Stimulated activated naive CD4-positive, alpha-beta T cell treated with Interleukin-2 at 50 U/mL for 16 hours (primary cell): ENCODE measurements at places on chromosomes 6 and 20.
A peak's percentile ranks its signal among the peaks of the same experiment; 100 is the strongest.

- no peak for DNase-seq
These were observed 61.3 kb downstream of the PRDM1 start for GRCh38 chr6:106147476-106147875.

DNA sequence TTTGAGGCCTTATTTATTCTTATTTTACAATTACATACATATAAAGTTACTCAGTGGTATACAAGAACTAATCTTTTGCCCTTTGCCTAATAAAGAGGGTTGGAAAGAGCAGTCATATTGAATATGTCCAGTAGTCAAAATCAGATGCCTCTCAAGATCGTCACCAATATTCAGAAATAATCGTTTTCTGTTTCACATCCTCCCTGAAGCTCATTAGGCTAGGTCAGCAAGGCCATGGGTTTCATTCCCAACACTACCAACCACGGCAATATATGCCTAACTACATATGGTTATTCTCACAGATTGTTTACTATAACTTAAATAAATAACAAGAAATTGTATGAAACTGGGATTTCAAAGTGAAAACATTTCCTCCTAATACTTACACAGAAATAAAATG, 167.2 kb upstream of the MANEA start:
- no peak for DNase-seq

GRCh38 chr20:50331469-50332363, 141.1 kb downstream of the CEBPB start:
- DNase-seq = no peak

GRCh38 chr20:33345342-33345741, 56.0 kb downstream of the CDK5RAP1 start:
- DNase-seq = no peak

- DNase-seq = no peak
These were observed 646.3 kb downstream of the UTRN start for GRCh38 chr6:144931172-144932035.

DNA sequence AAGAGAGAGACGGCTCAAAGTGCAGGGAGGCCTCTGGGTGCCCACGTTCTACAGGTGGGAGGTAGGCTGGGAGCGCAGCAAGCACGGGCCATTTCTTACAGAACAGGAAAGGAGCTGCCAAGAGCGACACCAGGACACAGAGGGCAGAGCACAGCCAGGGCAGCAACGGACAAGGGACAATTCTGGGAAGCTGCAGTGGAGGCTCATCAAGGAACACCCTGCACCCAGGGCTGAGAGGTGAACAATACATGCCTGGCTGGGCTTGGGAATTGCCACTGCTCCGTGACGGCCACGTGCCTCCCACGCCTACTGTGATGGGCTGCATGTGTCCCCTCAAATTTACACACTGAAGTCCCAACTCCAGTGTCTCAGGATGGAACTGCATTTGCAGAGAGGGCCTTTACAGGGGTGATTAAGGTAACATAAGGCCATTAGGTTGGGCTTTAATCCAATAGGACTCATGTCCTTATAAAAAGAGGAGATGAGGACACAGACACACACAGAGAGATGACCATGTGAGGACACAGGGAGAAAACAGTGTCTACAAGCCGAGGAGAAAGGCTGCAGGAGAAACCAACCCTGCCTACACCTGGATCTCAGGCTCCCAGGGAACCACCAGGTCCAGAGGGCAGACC, 13.6 kb downstream of the SERPINB6 start:
- no peak for DNase-seq

DNA sequence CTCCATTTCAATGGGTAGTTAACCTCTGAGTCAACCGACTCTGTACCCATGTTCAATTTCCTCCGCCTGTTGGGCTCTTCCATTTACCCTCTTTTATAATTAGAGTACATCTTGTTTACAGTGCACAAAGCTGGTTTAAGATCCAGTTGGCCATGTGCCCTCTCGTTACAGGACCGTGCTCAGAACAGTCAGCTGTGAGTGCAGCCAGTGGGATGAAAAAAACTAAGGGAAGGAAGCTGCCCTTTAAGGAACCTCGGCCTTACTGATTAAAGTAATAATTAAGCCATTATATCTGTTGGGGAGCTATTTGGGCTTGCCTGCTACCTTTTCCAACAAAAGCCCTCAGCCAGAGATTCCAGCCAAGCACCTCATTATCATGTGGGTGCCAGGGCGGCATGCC, 68.8 kb downstream of the TMEM170B start:
- no peak for DNase-seq

GRCh38 chr6:43788301-43788700, 18.3 kb downstream of the VEGFA start:
- no peak for DNase-seq

DNA sequence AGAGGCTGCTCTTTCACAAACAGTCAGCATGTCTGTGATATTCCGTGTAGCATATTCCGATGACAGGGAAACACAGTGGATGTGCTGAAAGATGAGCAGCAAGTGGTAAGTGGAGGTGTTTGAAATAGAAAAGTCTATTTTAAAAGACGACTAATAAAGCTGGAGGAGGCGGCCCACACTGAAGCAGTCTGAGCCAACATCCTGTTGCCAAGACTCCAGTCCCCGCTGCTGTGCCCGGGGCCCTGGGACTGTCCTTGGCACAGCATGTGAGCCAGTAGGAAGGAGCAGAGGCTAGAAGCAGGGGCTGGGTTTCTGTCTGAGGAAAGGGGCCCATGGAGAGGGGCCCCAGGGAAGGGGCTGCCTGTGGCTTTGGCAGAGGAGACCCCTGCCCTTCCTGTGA, 351.5 kb upstream of the CHD6 start:
- DNase-seq = no peak

GRCh38 chr6:82624251-82624650, 260.6 kb downstream of the TPBG start:
- no peak for DNase-seq

DNA sequence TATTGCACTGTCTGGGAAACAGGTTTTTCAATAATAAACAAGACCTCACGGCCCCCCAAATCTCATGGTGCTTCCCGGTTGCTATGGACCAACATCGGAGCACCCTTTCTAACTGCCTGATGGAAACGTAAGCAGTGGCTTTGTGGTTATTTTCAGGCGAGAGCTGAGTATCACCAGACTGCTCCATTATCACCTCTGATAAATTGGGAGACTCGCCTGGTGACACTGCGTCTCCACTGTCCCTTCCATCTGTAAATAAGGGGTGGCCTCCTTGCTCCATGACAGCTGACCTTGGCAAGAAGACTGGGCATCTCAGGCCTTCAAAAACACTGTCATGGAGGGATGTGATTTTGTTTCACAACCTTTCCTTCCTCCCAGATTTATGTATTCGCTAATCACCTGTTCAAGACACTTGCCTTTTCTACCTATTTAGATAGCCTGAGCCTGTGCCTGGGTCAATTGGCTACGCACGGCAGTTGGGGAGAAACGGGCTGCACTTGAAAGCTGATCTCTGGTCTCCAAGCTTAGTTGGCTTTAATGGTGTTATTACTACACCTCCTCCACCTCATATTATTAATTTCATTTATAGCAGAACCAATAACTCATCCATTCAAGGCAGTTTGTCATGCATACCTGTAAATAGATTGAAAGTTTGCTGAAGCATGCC, 17.7 kb upstream of the CDH4 start:
- no peak for DNase-seq

DNA sequence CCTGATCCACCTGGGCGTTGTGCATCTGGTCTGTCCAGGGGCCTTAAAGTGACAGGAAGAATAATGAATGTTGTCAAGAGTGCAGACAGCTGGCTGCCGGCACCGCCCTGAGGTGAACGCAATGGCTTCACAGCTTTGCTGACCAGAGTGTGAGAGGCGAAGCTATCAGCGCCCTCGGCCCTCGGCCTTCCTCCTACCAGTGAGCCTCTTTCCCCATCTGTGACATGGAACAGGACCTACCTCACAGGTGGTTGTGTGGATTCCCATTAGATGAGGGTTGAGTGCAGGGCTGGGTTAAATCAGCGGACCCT, 54.8 kb downstream of the CTCFL start:
- DNase-seq = no peak

GRCh38 chr6:11514672-11515071, 22.9 kb upstream of the TMEM170B start:
- no peak for DNase-seq

DNA sequence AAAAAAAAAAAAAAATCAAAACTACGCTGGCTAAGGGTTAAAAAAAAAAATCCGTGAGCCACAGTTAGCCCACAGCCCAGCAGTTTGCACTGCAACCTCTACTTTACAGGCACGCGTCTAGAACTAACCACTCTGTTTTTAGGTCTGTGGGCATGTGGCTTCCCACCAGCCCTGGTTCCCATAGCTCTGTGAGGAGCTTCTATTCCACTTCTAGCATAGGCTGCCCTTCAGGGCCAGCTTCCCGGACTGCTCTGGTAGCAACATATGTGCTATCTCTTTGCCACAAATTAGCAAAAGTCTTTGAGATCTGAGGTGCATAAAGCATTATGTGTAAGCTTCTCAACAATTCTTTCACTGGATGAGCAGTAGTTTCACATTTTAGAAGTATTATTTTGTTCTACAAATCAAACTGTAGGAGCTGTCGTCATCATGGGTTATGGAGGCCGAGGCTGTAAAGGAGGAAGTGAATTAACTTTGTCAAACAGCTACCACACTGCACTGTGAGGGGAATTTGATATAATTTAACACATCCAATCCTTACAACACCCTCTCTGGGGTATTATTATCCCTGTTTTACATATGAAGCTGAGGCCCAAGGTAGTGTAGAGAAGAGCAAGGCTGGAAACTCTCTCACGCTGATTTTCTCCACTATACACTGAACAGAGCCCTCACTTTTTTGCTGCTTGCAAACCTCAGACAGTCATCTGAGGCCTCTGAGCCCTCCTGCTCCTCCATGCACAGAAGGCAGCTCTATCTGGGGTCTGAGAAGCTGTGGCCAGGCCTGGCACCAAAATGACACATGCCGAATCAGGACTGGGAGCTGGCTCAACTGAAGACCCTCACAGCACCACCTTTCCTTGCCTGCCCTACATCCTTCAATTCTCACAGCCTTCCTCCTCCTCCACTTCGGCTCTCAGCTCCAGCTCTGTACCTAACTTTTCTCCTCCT, 35.4 kb downstream of the MAN1A1 start:
- DNase-seq = no peak

DNA sequence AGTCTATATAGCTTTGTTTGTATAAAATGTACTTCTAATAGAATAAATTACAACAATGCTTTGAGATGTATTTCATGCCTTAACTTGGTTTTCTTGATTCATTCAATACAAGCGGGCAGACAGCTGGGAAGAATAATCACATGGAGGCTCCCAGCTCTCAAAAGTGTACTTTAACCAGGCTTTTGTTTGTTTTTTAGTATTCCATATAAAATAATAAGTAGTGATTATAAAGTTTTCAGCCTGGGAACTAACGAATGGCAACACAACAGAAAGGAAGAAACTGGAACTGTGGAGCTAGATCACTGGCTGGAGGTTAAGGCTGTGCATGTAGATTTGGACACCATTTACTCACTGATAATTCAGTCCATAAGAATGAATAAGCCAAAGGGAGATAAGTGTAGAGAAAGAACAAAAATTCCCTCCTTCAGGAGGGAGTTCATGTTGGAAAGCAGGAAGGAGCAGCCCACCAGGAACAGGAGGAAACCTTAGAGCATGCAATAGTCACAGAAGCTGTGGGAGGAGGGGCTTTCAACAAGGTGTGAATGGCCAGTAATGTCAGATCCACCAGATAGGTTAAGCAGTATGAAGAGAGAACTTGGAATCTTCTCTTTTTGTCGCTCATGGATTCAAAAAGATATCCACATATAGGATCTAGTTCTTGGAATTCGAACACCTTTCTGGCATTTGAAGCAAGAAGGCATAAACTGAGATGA, 41.2 kb upstream of the SLC35D3 start:
- DNase-seq = no peak

DNA sequence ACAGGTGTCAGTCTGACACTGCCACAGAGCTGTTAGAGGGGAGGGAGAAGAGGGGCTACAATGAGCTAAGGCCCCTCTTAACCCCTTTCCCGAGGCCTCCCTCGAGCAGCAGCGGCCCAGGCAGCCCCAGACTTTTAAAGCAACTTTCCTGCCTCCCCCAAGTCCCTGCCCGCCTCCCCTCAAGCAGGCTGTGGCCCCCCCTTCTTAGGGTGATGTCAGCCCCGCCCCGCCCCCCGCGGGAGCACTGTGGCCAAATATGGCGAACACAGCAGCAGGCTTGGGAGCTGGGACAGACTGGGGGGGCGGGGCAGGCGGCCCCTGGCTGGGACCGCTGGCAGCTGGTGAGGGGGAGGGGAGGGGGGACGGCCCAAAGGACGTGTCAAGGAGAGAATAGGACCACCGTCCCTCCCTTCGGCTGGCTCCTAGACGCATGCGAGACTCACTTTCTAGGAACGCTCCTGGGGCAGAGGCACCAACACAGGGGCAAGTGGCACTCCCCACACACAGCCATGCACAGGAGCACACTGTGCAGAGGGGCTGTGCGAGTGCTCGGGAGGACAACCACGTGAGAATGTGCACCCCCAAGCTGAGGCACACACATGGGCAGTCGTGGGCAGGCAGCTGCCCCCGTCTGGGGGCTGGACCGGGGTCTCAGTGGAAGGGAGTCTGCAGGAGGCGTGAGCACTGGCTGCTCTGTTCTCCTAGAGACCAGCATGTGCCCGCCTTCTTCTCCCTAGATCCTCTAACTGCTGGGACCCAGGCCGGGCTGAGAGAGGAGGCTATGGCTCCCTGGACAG, 6.7 kb downstream of the TEAD3 start:
- DNase-seq = no peak

GRCh38 chr6:95227351-95227750, 350.0 kb upstream of the MANEA start:
- DNase-seq = no peak

- no peak for DNase-seq
These were observed 163.6 kb downstream of the SLC16A10 start for GRCh38 chr6:111250791-111251354.

GRCh38 chr6:149895833-149896271, 2.1 kb downstream of the RAET1E start:
- peak; percentile 38 for DNase-seq

DNA sequence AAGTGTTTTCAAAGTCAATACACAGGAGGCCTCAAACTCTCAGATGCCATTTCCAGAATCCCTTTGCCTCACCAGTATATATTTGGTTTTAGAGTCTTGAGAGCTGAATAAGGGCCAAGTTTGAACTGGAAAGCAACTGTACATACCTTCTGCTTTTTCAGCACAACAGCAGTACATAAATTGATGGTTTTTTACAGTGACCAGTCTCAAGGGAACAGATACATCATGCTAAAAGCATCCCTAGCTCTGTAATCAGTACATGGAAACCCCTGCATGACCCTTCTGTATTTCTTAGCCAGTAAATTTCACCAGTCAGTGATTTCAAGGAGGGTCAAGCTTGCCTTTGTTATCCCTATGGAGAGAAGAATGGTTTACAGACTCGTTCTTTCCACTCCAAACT, 40.6 kb upstream of the ECHDC1 start:
- no peak for DNase-seq

DNA sequence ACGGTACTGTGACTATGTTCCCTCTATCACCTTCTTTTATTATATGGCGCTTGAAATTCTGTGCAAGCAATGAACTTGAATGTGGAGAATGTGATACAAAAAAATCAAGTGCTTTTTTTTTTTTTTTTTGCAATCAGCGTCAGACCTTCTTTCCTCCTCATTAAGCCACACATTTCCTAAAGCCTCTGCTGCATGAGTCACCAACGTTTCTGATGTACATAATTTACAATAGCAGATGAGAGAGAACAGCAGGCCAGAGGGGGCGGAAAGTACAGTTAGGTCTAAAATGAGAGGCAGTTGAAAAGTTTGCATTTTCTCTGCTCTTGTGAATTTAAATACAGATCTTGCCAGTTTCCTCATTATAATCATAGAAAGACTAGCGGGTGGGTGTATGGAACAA, 114.6 kb upstream of the RIPOR2 start:
- peak; percentile 65 for DNase-seq

- DNase-seq = no peak
These were observed 48.1 kb downstream of the FOXC1 start for GRCh38 chr6:1657771-1658165.

- DNase-seq = no peak
These were observed 152.7 kb downstream of the RNGTT start for GRCh38 chr6:88810701-88811100.
